Gastroesophageal sphincter (tissue), 4 donors: ENCODE measurements at places on chromosomes 13 and 19.
A peak's percentile ranks its signal among the peaks of the same experiment; 100 is the strongest.

DNA sequence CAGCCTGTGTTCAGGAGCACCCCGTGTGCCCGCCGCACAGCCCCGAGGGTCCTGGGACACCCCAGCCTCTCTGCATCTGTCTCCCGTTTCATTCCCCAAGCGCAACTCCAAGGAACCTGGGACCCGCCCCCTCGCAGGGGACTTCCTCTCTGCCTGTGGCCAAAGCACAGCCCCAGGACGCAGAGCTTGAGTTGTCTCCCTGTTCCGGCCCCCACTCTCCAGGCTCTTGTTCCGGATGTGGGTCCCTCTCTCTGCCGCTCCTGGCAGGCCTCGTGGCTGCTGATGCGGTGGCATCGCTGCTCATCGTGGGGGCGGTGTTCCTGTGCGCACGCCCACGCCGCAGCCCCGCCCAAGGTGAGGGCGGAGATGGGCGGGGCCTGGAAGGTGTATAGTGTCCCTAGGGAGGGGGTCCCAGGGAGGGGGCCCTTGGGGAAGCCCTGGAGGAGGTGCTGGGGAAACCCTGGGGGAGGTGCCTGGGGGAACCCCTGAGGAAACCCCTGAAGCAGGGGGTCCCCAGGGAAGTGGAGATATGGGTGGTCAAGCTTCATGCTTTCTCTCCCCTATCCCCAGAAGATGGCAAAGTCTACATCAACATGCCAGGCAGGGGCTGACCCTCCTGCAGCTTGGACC lies 1.3 kb downstream of the HCST start:
- peak; percentile 26 for ATAC-seq

DNA sequence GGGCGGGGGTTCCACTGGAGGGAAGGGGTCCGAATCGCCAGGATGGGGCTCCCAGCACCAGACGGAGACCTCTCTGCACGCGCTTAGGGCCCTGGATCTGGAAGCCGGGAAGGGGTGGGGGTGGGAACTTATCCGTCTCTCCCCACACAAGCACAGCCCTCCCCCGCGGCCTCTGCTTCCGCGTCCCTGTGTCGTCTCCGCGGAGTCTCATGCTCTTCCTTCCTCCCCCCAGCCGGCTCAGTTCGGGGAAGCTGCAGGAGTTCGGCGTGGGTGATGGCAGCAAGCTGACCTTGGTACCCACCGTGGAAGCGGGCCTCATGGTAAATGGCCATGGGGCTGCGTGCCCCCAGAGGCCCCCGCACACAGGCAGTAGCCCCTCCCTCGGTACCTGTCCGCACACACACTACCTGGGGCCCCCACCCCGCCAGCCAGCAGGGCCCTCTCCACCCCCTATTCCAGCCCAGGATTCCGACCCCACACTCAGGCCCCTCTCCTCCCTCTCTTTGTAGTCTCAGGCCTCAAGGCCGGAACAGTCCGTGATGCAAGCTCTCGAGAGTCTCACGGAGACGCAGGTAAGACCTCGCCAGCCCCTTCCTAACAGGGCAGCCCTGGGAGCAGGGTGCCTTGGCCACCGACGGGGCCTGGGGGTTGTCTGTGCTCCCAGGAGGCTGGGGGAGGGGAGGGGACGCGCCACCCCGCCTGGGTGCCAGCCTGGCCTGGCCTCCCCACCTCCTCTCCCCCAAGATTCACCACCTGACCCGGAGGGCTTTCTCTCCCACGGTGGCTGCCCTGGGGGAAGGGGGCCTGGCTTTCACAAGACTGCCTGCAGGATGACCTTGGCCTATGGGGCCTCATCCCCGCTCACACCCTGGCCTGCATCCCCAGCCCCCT lies 3.2 kb downstream of the MIDN start:
- no peak for ATAC-seq

DNA sequence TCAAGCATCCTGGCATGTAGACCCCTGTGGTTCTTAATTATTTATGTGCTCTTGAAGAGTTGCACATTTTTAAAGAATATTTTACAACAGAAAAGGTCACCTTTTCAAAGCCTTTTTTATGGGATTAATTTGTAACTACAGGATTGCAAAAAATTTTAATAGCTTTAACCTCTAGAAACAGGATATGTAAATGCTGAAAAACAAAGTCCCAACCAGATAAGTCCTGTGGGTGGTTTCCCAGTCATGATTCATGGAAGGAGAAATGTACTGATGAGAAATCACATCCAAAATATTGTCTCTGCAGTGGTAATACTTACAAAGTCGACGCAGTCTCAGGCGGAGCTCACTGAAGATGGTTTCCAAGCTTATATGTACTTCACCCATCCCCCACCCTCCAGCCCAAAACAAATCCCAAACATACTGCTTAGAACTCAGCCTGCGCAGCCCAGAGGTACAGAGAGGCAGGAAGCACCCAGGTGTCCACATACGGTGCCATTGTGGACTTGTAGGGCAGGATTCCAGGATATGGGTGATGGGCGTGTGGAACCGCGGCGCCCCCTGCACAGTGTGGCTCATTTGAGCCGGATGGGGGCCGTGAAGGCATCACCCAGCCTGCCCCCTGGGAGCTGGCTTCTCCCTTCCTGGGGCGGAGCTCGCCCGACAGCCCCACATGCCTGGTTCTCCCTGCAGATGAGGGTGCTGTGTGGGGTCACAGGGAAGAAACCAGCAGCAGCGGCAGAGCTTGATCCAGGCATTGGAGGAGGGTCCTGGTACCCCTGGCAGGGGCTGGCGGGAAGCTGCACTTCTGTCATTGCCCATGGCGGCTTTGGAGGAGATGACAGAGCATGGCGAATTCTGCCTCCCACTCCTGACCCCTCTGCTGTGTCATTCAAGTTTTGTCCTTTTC lies 101.2 kb downstream of the ATP11A start:
- no peak for ATAC-seq

GRCh38 chr19:35039881-35040825 lies 1.4 kb upstream of the HPN start:
- no peak for ATAC-seq

DNA sequence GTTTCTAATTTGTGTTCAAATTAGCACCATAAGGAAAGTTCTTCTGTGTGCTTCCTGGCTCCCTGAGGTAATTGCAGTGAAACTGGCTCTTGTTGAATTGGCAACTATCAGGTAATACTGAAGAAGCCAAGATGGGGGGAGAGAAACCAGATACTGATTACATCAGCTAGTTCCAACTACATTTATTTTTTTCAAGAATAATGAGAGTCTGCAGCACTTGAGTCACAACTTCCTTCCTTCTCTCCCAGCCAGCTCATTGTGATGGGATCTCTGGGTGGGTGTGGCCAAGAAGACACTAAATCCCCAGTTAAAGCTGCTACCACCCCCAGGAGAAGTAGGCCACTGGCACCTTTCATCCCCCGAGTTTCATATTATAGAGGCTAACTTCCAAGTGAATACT lies 100.7 kb upstream of the RXFP2 start:
- ATAC-seq, result no peak

- ATAC-seq, result peak; percentile 79
Measured at GRCh38 chr13:98910501-98910951, 67.3 kb downstream of the DOCK9 start.

GRCh38 chr13:35923347-35923746 lies 207.8 kb downstream of the DCLK1 start:
- no peak for ATAC-seq

DNA sequence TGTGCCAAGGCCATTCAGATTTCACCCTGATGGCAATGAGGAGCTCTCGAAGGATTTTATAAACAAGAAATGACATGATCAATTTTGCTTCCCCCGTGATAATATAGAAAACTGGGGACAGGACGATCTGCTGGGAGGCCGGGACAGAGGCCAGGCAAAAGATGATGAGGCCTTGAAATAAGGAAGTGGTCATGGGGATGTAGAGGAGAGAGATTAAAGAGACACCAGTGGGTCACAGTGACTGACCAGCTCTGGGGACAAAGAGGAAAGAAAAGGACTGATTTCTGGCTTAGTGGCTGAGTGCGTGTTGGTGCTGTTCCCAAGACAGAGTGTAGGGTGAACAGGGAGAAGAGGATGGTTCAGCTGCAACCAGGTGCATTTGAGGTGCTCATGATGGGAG lies 68.7 kb upstream of the FLT1 start:
- no peak for ATAC-seq

- ATAC-seq, result no peak
Measured at GRCh38 chr19:2454962-2455850, 1.6 kb downstream of the LMNB2 start.

DNA sequence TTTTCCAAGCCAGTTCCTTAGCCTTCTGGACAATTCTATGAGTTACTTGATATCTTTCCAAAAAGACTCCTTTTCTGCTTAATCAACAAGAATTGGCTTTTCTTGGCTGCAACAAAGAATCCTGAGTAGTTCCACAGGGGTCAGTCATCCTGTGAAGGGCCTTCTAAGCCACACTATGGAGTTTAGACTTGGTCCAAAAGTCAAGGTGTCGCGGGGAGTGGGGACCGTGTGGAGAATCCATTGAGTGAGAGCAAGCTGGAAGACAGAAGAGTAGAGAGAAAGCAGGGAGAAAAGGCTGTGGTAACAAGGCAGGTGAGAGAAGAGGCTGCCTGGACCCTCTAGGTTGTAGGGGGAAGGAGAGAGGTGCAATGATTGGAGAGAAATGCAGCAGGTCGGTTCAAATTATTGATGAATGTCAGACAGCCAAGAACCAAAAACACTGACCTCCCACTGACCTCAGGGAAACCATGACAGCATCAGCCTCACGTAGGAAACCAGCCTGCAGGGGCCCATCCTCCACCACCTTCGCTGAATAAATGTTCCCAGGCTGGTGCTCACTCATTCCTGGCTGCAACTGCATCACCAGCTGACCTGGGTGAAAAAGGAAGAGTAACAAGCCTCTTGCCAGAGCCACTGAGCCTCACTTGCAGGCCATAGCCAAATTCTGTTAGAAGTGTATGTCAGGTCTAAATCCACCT lies 7.1 kb upstream of the IFT88 start:
- no peak for ATAC-seq

- ATAC-seq, result no peak
Measured at GRCh38 chr13:80962173-80962572, 621.2 kb upstream of the SPRY2 start.

- ATAC-seq, result no peak
Measured at GRCh38 chr19:1412995-1413800, 5.8 kb downstream of the DAZAP1 start.

DNA sequence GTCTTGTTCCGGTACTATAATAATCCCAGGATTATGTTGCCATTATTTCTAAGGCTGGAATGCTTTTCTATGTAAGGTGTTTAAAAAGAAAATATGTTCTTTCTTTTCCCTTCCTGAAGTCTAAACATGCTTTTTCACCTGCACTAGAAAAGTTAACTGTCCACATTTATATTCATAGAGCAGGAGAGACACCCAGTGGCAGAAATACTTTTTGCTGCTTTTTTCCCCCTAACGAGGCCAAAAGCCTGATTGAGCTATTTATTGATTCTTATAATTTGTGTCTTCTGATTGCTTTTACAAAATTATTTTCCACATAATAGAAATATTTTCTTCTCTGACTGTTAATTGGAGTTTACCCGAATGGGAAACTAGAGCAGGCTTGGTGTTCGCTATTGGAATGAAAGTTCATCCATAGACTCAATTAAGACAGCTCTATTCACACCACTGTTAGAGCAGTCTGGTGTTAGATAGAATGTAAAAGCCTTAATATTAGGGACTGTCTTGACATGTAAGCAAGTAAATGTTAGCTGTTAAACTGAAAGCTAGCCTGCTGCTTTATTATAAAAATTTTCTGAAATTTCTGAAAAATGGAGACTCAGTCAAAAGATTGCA lies 15.8 kb downstream of the GPR180 start:
- ATAC-seq, result no peak

DNA sequence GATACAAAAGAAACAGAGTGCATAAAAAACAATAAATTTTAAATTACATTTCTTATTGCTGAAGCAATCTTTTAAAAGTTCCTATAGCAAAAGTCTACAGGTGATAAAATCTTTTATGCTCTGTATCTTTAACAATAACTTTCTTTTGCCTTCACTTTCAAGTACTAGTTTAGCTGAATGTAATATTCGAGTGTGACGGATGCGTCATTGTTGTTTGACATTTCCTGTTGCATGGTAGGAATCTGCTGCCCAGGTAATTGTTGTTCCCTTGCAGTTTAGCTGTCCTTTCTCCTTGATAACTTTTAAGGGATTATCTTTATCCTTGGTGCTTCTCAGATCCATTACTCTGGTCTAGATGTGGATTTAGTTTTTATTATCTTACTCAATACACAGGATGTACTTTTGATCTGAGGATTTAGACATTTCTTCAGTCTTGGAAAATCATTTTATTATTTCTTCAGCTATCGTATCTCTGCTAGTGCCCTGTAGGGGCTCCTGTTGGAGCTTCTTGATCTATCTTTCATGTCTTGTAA lies 2.1 kb upstream of the CPB2 start:
- no peak for ATAC-seq

- ATAC-seq, result peak; percentile 29
Measured at GRCh38 chr19:6259312-6259861, 20.4 kb downstream of the MLLT1 start.

- ATAC-seq, result peak; percentile 71
Measured at GRCh38 chr19:54248016-54248601, 5.5 kb upstream of the LILRA6 start.

DNA sequence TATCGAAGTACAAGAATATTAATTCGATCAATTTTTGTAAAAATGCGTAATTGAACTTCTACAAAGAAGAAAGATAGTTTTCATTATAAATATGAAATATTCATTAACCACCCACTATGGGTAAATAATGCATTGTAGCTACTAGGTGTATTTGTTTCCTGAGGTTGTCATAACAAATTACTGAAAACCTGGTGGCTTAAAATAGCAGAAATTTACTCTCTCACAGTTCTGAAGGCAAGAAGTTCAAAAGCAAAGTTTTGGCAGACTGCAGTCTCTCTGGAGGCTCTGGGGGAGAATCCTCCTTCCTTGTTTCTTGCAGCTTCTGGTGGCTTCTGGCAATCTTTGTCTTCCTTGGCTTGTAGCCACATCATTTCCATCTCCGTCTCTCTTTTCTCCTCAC lies 99.2 kb upstream of the MIR17HG start:
- ATAC-seq, result no peak

- ATAC-seq, result peak; percentile 19
Measured at GRCh38 chr13:26759907-26760831, at the start of gene GPR12. Gene GPR12 (minus strand): TSS chr13:26760786. CDS start chr13:26759827, 959 bp downstream.

DNA sequence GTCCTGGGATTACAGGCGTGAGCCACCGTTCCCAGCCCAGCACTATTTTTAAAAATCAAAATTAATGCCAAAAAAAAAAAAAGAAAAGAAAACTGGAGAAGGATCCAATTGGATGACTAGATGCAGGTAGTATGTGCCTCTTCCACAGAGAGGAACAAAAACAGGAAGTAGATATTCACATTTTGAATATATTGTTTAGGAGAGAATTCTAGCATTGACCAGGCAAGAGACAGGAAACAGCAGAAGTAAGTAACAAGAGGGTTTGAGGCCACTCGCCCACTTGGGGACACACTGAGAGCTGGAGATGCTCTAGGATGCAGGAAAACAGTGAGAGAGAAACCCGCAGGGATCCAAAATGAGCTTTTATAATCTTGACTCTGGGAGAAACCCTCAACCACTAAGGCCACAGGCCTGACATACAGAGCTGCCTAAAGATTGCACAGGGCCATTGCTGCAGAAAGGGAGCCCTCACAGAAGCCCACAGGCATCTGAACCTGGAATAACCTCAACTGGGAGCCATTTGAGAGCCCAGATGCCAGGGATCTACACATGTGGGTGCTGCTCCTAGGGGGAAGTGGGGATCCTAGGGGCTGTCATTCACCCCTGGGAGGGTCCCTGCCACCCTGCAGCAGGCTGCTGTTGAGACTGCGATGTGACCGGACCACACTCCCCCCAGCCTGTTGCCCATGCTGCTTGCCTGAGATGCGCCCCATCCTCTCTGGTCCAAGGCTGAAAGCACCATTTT lies 28.2 kb downstream of the IGFL2 start:
- no peak for ATAC-seq
